ENCODE measurements at places on chromosomes 4 and X.
A peak's percentile ranks its signal among the peaks of the same experiment; 100 is the strongest.

GRCh38 chr4:87843936-87844335, 11.2 kb downstream of the MEPE start:
- no peak for ATAC-seq

DNA sequence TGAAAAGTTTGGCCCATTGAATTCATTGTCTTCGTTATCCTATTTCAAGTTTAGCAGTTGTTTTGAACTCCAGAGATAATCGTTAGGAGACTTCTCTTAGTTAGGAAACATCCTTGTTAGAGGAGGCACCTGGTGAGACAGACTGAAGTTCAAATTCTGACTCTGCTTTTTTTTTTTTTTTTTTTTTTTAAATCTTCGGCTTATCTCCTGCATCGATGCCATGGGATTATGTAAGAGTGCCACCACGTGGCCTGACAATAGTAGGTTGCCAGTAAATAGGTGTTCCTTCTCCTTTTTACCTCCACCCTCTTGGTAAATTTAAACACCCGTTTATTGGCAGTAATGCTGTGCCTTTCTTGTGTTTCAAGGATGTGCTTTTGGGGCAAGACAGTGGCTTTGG, 149.3 kb downstream of the SOWAHB start:
- ATAC-seq, result peak; percentile 40

DNA sequence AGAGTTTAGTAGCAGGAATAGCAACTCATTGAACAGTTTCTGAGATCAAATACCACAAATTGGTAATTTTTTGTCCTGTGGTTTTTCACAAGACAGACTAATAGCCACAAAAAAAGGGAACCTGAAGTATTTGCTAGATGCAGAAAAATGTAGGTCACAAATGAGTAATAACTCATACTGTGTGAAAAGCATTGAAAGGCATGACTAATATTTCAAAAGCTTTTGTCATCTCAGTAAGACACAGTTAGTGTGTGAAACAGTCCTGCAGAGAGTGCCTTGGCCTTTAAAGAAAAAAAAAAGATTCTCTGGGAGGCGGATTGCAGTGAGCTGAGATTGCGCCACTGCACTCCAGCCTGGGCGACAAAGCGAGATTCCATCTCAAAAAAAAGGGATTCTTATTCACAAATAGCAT, 31.4 kb upstream of the SLC25A31 start:
- ATAC-seq, result peak; percentile 49

- ATAC-seq, result peak; percentile 97
Measured at GRCh38 chrX:69189576-69190371, 24.5 kb upstream of the PJA1 start.

DNA sequence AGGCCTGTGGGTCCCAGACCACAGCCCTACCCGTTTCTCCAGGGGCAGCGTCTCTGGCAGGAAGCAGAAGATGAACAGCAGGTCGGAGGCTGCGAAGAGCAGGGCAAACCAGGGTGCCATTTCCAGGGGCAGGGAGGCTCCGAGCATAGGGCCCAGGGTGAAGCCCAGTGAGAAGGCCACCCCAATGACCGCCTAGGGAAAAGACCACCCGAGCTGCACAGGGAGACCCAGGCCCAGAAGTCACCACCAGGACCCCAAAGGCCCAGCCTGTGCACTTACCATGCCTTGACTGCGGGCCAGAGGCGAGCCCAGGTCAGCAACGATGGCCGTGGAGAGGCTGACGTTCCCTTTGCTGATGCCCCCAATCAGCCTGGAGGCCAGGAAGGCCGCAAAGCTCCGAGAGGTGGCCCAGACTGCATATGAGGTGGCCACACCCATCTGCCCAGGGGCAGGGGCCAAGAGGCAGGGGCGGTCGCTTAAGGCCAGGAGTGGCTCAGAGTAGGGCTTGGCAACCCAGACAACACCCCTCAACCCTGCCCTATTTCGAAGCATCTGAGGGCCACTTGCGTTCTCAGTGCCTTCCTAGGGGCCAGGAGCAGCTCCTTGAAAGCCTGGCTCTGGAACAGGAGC, 30.8 kb downstream of the NOP14 start:
- ATAC-seq, result no peak

DNA sequence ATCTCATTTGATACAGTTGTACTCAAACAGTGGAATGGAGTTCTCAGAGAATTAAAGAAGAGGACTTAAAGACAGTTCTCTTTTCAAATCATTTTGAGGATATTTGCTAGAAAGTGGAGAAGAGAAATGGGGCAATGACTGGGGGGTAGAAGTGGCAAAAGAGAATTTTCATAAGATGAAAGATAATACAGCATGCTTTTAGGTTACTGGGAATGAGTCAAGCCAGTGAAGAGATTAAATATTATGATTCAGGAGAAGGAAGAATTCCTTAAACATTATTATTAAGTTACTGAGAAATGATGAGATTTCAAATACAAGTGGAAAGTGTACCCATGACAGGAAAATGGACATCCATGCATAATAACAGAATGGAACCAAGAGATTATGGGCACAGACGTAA, 219.0 kb upstream of the DKK2 start:
- ATAC-seq, result no peak

GRCh38 chr4:13289391-13289790, 194.7 kb downstream of the RAB28 start:
- no peak for ATAC-seq

GRCh38 chr4:74671080-74671698, 123.1 kb downstream of the BTC start:
- ATAC-seq, result no peak

- ATAC-seq, result no peak
Measured at GRCh38 chrX:129831091-129831885, 12.4 kb downstream of the ZDHHC9 start.

DNA sequence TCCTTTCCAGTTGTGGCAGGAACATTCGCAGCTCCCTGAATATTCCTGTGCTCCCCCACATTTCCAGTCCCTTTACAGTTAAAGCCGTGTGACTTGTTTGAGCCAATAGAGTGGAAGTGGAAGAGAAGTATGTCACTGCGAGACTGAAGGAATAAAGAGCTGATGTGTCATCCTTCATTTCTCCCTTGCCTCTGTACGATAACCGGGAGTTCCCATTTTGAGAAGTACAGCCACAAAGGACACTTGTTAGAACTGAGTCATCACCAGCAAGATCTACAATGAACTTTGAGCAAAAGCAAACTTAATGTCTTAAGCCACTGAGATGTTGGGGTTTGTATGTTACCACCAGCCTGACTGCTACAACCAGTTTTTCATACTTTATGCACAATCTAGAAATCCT, 92.3 kb downstream of the SPRY1 start:
- peak; percentile 83 for ATAC-seq

GRCh38 chrX:118726887-118727685, at the start of gene IL13RA1:
TSS of gene IL13RA1 (plus strand) at chrX:118727606. CDS start at chrX:118727639, 33 bp downstream.
- ATAC-seq, result peak; percentile 81

DNA sequence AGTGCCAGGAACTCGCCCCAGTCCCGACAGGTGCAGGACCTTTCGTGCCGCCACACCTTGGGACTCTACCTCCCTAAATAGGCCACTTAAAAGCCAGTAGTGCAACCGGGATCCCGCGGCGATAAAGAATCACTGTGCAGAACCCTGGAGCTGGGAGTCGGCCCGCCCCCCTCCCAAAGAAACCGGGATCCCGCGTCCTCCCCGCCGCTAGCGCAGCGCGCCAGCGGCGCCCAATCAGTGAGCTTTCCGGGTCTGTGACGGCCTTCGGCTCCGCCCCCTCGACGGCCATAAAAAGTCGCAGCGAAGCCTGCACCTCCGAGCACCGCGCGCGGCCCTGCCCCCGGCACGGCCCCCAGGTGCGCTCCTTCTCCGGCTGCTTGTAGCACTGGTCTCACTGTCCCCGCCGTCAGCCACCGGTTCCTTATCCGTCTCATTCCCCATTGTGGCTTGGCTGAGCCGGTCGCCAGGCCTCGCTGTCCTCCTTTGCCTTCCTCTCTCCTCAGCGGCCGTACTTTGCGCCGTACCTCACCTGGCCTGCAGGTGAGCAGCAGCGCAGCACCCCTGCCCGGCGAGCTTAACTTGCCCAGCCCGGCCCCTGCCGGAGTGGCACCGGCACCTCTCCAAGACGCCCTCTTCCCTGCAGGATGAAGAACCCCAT, at the start of gene LRAT:
TSS of gene LRAT (plus strand) at position 318 of the 658 bp plus-strand sequence. CDS start at position 645, 327 bp downstream.
- ATAC-seq, result peak; percentile 88

- no peak for ATAC-seq
Measured at GRCh38 chrX:129808829-129809796, 29.4 kb downstream of the SASH3 start.

DNA sequence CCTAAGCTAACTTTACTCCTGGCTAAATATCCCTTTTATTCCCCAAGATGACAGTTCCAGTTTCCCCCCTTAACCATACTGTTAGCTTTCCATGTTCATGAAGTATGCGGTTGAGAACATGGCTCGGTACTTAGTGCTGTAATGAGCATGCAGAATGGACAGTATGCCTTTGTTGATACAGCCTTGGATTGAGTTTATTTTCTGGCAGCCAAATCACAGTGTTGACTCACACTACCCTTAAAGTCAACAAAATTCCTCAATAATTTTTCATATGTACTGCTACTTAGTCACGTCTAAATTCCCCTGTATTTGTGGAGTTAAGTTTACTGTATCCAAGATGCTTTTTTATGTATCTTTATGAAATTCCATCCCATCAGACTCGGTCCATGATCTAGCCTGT, 1.4 kb upstream of the VEGFC start:
- ATAC-seq, result no peak

DNA sequence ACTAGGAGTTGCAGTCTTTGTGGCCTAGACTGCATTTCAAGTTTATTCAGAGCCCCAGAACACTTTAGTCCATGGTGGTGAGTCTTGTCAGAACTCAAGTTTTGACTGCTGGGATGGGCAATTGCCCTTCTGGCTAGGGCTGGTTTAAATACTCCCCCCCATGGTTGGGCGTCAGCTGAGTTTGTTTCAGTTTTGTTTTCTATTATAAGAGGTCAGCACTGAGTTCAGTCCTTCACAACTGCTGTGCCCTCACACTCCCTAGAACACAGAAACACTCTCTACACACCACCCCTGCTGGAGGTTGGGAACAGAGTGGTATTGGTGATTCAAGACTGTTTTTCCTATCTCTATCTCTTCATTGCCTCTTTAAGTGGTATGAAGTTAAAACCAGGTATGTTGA, 217.0 kb downstream of the GUCY2F start:
- no peak for ATAC-seq

GRCh38 chr4:59956366-59956765, 1243.8 kb upstream of the ADGRL3 start:
- no peak for ATAC-seq

DNA sequence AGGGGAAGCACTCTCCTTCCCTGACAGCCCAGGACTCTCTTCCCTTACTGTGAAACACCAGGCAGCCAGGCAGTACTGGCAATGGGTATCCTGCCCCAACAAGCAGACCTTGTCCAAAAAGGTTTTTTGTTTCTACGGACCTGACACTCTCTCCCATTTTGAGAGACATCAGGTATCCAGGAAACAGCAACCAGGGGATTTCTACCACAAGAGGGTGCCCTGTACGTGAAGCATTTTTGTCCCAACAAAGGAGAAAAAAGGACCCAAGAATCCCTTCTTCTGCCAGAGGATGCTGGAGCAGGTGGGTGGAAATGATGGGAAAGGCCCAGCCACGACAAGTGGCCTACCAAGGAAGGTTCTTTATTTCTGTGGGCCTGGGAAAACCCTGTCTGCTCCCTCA, 65.7 kb upstream of the FGF13 start:
- no peak for ATAC-seq

- no peak for ATAC-seq
Measured at GRCh38 chr4:162727232-162727631, 439.5 kb downstream of the NAF1 start.

- peak; percentile 65 for ATAC-seq
Measured at GRCh38 chr4:89752932-89753598, 83.9 kb downstream of the SNCA start.

DNA sequence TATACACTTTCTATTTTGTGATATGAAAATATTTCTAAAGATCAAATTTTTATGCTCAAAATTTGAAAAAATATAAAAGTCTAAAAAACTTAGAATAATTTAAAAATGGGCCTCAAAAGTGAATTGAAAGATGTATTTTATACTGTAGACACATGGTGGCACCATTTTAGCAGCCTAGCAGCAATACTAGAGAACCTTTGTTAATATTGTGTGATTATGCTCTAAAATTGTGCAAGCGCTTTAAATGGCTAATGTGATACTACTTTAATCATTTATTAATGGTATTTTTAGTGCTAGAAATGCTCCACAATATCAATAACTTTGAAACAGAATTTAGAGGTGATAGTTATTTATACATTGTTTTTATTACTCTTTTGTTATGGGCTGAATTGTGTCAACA, 3.7 kb upstream of the GUF1 start:
- no peak for ATAC-seq

- ATAC-seq, result no peak
Measured at GRCh38 chr4:110878413-110878812, 255.5 kb upstream of the PITX2 start.

- no peak for ATAC-seq
Measured at GRCh38 chrX:137566746-137567679, 1.1 kb downstream of the ZIC3 start.

DNA sequence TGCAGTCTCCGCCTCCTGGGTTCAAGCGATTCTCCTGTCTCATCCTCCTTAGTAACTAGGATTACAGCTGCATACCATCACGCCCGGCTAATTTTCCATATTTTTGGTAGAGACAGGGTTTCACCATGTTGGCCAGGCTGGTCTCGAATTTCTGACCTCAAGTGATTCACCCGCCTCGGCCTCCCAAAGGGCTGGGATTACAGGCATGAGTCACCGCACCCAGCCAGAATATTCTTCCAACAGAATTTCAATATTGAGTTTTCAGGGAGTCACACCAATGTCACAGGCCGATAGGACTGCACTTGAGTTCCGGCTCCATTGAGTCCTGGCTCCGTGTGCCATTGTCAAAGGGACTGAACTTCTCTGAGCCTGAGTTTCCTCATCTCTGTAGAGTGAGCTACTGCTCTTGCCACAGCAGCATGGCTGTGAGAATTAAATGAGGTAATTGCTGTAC, 82.9 kb downstream of the CLCN4 start:
- no peak for ATAC-seq

DNA sequence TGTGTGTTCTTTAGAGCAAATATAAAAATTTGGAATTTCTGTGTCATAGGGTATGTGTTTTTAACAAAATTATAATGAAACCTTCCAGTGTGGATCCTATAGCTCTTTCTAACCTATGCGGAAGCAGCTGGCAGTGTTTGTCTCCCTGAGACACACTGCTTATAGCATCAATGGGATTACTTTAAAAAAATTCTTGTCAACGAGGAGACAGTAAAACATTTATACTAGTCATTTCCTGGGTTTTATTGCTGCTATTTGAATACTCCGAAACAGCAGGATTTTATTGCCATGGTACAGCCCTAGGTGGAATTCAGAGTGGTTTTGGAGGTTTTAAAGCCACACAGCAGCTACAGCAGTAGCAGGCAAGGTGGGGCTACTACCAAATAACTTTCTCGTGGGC, 145.1 kb upstream of the IL1RAPL2 start:
- no peak for ATAC-seq
